ENCODE measurements at places on chromosomes 6 and 20.

- DNase-seq = no peak
Observed at GRCh38 chr6:105991561-105992314, 94.4 kb upstream of the PRDM1 start.

DNA sequence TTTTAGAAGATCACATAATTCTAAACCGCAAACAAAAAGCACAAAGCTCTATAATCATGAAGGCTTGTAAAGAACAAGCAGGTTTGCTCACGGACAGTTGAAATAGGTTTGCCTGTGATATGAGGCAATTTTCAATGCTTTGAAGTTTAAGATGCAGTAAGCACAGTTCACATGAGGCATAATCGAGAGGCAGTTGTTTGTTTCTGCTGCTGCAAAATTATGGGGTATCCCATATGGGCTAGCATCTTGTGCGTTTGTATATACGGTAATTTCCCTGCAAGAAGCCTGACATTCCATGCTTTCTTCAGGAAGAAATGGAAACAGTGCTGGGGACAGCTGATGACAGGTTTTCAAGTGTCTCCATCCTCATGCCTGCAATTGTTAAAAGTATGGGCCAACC, 94.6 kb upstream of the MC3R start:
- no peak for DNase-seq

GRCh38 chr6:113620386-113620785, 236.8 kb upstream of the MARCKS start:
- no peak for DNase-seq

DNA sequence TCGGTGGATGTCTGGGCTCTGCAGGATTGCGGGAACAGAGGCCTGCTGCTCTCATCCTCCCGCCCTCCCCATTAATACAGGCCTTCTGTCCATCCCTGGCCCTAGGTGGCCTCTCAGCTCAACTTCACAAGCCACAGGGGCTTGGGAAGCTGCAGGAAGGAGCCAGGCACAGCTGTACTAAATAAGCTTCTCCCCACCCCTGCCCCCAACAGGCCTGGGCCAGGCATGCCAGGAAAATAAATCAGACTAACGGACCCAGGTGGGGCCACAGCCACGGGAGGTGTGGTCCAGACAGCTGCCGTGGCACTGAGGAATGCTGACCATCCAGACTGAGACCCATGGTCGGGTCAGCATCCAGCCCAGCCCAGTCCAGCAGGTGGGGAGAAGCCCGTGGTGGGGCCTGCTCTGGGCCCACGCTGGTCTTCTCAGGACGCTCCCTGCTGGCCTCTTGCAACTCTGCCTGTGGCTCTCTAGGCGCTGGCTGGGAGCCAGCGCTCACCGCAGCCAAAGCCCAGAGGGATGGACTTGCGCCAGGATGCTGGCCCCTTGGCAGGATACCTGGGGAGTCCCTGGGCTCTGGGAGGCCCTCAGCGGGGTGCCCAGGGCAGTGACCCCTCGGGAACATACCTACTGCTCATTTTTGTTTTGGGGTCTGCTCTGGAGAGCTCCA, 8.6 kb upstream of the YTHDF1 start:
- DNase-seq = peak; percentile 56

- no peak for DNase-seq
Observed at GRCh38 chr6:151096691-151097606, 142.8 kb upstream of the AKAP12 start.

DNA sequence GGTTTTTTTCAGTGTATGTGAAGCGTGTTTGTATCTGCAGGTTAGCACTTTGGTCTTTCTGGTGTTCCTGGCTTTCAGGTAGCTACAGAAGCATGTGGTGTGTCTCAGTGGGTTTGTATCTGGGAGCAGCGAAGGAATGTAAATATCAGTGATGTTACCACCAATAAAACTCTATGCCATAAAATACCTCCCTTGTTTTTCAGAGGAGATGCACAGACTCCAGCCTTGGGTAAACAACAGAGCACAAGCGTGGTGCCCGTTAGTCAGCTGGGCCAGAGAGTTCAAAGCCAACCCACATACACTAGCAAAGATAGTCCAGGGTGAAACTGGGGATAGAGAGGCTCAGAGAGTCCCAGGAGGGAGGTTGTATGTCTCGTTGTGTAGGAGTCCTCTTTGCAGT, 393.8 kb downstream of the SMOC2 start:
- DNase-seq = no peak

DNA sequence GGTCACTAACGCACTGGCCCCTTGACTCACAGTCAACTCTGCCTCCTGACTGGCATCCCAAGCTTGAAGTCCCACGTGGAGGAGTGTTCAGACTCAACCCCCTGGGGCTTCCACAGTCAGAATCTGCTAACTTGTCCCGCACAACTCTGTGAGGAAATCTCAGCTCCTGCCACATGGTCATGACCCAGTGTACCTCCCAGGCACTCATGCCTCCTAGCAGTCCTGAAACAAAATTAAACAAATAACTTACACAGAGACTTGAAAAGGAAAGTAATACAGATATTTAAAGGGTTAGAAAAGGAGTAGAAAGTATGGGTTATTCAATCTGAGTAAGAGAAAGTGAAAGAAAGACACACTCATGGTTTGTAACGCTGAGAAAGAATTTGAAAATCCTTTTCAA, 134.9 kb downstream of the GMDS start:
- DNase-seq = peak; percentile 44

DNA sequence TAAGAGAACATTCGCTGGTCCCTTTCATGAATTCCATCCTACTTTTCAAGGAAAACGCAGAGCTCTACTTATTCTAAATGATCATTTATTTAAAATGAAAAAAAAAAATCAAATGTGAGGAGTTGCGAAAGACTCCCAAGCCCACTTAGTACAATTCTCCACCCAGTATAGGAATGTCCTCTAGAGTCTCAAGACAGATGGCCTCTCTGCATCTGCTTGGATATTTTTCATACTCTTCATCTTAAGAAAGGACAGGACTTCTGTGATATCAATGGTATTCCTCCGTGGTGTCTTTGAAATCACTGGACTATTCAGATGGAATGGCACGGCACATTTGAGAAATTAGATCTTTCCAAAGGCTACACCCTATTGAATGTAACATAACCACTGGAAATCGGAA, 107.1 kb downstream of the PTPRK start:
- DNase-seq = no peak

DNA sequence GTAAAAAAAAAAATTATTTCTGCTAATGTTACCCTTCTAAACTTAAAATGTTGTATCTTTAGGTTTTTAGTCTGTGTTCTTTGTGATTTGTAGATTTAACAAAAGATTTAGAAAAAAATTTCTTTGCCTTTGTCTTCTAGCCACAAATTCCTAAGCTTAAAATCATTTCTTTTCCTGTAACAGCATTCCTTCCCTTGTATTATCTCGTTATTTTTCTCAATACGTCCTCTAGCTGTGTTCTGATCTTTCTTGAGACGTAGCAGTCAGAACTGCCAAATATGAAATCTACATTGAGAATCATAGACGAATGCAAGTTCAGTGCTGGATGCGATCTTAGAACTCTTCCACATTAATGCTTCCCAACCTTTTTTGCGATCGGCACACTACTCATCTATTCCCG, 283.1 kb downstream of the UTRN start:
- DNase-seq = no peak

DNA sequence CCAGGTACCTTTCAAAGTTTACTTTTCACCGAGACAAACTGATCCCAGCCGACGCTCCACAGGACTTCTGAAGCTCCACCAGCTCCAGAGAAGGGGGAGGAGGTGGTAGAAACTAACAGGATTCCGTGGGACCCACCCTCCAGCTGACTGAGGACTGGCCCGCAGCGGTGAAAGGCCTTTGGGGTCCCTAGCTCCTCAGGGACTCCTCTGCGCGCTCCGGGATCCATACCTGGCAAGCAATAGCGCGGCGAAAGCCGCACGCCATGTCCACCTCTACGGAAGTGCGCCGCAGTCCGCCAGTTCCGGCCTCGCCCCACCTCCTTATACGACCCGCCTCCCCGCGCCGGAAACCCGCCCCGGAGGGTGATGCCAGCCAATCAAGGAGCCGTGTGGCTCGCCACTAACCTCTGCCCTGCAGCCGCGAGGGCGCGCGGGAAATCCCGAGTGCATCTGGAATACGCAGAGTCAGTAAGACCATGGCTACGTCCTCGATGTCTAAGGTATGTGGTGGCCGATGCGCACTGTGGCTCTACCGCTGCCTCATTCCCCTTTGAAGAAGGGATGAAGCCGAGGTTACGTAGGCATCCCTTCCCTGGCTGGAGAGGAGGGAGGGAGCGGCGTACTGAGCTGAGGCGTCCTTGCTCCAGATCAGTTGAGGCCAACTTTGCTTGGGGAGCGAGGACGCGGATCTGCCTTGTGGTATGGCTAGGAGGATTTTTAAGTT, at the start of the genes ORC3 and RARS2:
TSS of gene ORC3 (plus strand) at position 443 of the 724 bp plus-strand sequence. CDS start at position 477, 34 bp downstream.
TSS of gene RARS2 (minus strand) at position 295 of the 724 bp plus-strand sequence. CDS start at position 265, 30 bp downstream.
- peak; percentile 85 for DNase-seq

GRCh38 chr6:156779206-156780094, 2.3 kb downstream of the ARID1B start:
- no peak for DNase-seq

- DNase-seq = no peak
Observed at GRCh38 chr6:43509142-43509983, 783 bp downstream of the LRRC73 start.

DNA sequence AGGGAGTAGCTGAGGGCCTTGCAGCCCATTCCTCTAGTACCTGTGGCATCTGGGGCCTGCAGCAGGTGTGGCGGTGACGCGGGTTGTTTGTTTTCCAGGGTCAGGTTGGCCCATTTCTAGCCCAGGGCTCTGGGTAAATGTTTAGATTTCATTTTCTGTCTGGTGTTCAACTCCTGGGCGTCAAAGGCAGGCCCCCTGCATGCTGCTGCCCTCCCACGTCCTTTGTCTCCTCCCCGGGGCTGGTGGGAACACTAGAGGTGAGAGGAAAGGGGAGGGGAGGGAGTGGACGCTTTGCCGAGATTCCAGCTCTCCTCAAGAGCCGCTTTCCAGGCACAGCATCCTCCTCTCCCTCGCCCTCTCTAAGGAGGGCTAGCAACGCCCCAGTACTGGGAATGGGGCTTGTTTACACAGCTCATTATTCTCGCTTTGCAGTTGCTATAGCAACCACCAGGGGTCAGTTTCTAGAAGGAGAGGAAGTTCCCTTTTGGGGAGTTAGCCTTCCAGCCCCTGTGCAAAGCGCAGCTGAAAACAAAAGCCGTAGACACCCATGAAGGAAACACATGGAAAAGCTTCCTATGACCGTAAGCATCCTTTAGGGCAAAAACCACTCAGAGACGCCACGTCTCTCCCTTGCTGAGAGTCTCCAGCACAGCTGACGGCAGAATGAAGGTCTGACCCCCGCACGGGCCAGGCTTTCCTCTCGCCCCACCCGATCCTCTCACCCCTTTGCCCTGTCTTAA, 170.6 kb downstream of the LY86 start:
- DNase-seq = no peak

DNA sequence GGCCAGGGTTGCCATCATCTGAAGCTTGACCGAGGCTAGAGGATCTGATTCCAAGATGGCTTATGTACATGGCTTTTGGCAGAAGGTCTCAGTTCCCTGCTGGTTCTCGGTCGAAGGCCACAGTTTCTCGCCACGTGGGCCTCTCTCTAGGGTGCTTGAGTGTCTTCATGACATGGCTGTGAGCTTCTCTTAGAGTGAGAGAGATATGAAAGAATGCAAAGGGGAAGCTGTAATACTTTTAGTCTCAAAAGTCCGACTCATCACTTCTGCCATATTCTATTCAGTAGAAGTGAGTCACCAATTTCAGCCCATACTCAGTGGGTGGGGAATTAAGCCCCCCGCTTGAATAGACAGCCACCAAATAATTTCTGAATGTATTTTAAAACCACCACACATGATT, 94.2 kb downstream of the UTRN start:
- no peak for DNase-seq

GRCh38 chr20:37081717-37082289, 14.0 kb downstream of the RBL1 start:
- DNase-seq = no peak

- no peak for DNase-seq
Observed at GRCh38 chr20:58833921-58834320, 16.8 kb downstream of the GNAS-AS1 start.

DNA sequence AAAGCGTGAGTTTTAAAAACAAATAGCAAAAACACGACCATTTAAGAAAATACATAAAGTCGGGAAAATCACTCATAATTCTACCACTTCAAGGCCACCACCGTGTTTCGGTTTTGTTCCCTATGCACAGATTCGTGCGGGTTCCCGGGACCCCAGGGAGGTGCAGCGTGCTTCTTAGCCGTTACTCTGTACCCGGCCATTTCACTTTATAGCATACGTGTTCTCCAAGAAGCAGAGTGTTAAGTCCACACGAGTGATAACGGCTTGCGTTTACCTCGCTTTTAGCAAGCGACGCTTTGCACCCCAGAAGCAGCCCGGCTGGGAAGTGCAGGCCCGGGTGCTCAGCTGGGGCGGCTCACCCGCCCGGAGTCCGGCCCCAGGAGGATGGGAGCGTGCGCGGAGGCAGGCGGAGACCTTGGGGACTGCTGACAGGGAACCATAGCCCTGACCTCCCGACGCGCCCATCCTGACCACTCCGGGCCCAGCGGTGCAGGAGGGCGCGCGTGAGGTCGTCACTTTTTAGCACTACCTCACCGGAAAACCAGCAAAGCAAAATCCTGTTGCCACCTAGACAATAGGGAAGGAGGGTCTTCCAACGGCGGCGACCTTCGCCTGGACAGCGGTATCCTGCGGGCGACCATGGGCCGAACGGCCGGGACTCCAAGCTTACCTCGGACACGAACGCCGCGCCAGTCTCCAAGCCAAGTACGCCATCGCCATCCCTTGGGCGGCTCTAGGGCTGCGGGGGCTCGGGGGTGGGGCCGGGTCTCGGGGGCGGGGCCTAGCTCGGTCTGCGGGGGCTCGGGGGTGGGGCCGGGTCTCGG, at the start of gene ECI2:
TSS of gene ECI2 (minus strand) at position 735 of the 824 bp plus-strand sequence. CDS start at position 720, 15 bp downstream.
- DNase-seq = peak; percentile 75

- no peak for DNase-seq
Observed at GRCh38 chr6:77424761-77425160, 38.5 kb downstream of the HTR1B start.

- no peak for DNase-seq
Observed at GRCh38 chr6:155117785-155118184, 122.7 kb downstream of the TIAM2 start.

DNA sequence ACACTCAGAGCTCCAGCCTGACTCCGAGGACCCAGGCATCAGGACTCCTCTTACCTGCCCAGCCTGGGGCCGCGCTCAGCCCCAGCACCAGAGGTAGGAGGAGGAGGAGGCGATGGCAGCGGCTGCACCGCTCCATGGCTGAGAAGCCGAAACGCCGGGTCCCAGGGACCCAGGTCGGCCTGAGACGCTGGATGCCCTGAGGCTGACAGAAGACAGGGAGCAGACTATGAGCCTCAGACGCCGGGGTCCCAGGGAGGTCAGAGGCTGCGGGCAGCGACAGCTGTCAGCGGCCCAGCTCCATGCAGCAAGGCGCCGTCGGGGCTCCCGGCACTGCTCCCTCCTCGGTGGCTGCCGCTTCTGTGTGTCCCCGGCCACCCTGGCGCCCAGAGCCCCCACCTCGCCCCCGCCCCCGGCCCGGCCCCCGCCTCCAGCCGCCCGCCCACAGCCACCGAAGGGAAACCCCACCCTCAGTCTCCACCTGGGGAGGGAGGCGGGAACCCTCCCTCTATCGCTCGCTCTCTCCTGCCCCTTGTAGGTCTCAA, at the start of gene COL11A2:
TSS of gene COL11A2 (minus strand) at position 363 of the 542 bp plus-strand sequence. CDS start at position 136, 227 bp downstream.
- DNase-seq = no peak

DNA sequence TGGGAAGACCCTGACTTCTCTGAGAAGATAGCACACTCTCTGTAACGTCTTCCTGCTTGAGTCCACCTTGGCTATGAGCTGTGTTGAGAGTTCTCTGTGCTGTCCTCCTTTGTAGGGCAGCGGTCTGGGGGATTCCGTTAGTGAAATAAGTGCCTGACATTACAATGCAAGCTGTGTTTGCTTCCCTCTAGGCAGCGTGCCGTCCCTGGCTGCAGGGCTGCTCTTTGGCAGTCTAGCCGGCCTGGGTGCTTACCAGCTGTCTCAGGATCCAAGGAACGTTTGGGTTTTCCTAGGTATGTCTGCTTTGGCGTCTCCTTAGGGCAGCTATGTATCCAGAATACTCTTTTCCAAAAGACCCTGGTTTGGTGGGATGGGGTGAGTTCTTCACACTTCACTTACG, 2.8 kb downstream of the TMEM14C start:
- DNase-seq = no peak
